ENCODE measurements at places on chromosomes 12 and 14.

- DNase-seq, result no peak
Measured at GRCh38 chr12:100715976-100716944, 78.3 kb upstream of the ANO4 start.

DNA sequence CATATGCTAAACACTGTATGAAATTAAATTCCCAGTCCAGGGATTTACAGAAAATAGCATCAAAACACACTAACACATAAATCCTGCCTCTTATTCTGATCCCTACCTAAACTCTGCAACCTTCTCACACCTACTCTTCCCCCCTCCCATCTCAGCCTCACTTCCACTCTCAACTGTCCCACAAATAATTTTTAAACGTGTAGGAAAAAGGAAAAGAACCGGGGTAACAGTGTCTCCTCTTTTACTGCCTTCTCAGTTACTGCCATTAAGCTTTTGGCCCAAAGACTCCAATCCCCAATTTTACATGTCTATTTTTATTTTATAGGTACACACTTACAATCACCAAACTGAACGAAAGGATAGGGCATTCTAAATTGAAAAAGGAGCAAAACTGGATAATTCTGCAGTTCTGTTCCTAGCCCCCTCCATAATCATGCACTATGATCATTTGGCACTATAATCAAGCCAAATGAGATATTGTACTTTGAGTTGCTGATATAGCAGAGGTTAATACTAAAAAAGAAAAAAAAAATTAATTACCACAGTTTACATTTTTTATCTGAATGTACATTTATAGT lies 2.9 kb downstream of the DUSP16 start:
- no peak for DNase-seq

GRCh38 chr12:74963304-74963703 lies 246.3 kb downstream of the KCNC2 start:
- no peak for DNase-seq

DNA sequence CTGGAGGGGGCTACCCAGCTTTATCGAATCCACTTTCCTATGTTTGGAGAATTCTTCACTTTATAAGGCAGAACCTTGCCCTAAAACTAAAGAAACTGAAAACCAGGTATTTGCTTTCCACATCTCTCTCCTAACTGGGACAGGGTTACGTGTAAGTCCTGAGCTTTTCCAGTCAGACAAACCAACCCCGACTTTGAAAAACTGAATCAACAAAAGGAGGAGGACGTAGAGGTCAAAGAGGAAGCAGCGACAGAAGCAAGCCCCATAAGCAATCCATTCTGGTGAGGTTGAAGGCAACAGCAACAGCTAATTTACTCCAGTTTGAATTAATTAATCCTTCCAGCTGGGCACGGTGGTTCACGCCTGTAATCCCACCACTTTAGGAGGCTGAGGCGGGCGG lies 47.2 kb downstream of the LRP6 start:
- no peak for DNase-seq

DNA sequence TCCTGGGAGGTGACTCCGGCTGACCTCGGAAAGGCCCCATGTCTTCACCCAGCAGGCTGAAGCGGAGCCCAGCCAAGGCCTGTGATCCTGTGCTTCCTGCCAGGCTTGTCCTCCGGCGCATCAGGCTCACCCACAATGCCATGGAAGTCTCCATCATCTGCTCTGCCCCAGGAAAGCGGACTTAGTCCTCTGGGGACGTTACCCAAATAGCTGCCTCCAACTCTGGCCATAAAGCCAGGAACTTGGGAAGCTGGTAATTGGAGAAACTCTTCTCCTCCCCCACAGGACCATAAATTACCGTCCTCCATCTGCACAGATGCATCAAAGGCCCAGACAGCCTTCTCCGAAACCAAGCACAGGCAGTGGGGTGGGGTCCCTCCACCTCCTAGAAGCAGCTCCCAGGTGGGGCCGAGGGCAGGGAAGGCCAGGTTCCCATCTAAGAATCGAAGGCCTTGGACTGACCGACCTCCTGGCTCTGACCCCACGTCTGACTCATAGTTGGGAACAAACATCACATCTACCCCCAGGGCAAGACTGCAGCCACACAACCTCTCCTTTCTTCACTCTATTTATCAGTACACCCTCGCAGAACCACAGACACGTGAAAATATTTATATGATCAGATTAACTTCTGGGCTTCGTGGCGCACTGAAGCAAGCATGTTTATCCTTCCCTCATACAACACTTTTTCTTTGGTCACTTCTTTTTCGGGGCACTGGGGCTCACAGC lies 56.4 kb downstream of the PITPNM2 start:
- DNase-seq, result no peak

- DNase-seq, result no peak
Measured at GRCh38 chr14:73375861-73376260, 82.5 kb downstream of the NUMB start.

- DNase-seq, result no peak
Measured at GRCh38 chr14:75299059-75299458, 20.4 kb downstream of the FOS start.

DNA sequence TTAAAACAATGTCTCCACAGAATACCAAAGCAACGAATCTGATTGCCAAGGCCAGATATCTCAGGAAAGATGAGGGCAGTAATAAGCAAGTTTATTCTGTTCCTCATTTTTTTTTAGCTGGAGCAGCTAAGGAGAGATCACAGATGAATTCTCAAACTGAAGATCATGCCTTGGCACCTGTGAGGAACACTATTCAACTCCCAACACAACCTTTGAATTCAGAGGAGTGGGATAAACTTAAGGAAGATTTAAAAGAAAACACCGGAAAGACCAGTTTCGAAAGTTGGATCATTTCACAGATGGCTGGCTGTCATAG lies 994 bp downstream of the PRORP start:
- DNase-seq, result no peak

GRCh38 chr14:102902086-102902485 lies 20.4 kb upstream of the AMN start:
- no peak for DNase-seq

DNA sequence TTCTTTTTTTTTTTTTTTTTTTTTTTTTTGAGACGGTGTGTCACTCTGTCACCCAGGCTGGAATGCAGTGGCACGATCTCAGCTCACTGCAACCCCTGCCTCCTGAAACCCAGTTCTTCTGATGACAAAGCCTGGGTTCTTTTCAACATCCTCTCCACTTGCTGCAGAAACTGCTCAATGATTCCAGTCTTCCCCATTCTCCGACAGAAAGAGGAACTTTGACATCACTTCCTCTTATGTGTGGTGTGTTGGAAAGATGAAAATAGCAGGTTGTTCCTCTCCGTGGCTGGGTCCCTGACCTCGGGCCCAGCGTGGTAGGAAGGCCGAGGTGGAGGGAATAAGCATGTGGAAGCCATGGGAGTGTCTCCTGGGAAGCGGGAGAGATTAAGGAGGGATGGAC lies 198.4 kb downstream of the PHETA1 start:
- no peak for DNase-seq

DNA sequence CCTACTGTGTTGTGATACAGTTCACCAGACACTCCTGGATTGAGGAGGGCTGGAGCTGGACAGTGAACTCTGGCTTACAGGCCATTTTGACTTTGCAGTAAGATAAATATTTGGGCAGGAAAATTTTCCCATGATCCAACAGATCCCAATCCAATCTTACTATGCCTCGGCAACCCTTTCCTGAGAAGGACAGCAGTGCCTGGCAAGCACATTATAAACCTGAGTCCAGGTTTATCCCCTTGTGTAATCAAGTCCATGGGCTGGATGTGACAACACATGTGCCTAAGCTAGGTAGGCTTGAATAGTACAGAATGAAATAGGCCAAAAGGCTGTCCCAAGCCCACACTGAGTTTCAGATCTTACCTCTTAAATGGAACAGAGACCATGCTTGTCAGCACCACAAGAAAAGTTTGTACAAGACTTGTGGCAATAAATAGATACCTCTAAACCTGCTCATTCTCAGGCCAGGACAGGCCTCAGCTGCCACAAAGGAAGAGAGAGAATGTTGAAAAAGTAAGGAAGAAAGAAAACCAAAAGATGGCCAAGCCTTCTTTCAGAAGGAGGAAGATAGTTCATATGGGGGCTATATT lies 34.9 kb downstream of the CREBL2 start:
- no peak for DNase-seq

GRCh38 chr14:72751276-72752033 lies 142.4 kb downstream of the DPF3 start:
- no peak for DNase-seq

DNA sequence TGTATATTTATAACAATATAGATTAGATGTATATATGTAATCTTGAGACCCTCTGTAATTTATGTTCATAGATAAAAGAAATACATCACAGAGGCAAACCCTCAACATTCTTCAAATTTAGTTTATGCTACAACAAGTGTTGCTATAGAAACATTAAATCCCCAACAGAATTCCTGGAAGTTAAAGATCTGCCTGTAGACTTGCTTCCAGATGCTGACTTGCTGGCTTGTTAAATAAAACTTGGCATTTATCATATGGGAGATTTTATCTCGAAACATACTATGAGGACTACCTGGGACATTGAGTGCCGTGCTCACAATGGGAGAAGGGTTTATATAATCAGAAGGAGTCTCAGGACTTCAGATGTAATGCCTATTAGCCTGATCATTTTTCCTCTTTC lies 136.3 kb upstream of the PLXNC1 start:
- DNase-seq, result no peak

GRCh38 chr12:95703986-95704385 lies 86.6 kb downstream of the NTN4 start:
- no peak for DNase-seq

- DNase-seq, result no peak
Measured at GRCh38 chr14:68266998-68267397, 447.4 kb downstream of the RAD51B start.

GRCh38 chr12:56590237-56590830 lies 39.8 kb downstream of the BAZ2A start:
- no peak for DNase-seq

DNA sequence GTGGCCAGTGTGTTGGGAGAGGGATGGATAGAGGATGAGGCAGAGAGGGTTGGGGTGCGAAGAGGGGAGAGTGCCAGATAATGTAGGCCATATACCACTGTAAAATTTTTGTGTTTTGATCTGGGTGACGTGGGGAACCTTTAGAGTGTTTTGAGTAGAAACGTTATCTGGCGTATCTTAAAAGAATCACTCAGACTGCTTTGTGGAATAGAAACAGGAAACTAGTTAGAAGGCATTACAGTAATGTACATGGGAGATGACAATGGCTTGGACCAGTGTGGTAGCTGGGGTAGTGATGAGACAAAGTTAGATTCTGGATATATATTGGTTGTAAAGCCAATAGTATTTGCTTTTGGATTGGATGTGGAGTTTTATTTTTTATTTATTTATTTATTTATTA lies 20.6 kb downstream of the ATF1 start:
- DNase-seq, result no peak

GRCh38 chr14:102497998-102498677 lies 11.4 kb downstream of the ANKRD9 start:
- DNase-seq, result no peak

DNA sequence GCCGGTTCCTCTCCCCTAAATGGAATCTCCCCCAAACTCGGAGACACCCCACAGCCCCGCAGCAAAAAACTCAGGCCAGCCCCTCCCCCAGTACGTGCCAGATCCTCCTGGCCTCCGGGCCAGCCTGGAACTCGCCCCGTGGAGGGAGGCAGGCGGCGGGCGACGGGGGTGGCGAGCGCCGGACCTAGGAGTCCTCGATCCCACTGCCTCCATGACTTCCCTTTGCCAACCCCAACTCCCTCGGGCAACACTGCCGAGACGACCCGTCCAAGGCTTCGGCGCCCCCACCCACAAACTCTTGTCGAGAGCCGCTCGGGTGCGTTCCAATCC lies 400 bp downstream of the ADCY6 start:
- no peak for DNase-seq

GRCh38 chr12:12726555-12727093 lies 9.5 kb downstream of the CDKN1B start:
- DNase-seq, result no peak

GRCh38 chr14:21215879-21216251 lies 53.4 kb downstream of the HNRNPC start:
- DNase-seq, result no peak

DNA sequence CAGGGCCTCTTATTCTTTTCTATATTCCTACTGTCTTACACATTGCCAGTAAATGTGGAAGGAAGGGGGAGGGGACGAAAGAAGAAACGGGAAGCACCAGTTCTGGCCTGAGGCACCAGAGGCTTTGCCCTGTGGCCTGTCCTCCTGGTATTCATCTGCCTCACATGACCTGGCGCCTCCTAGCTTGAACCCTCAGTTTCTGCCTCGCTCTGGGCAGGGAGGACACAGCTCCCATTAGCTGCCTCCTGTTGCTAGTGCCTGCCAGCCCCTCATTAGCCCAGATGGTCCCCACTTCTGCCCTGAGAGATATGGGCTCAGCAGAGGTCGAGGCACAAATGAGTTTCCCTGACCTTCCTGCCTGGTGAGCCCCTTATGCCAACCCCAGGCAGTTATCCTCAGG lies 3.0 kb upstream of the PLEKHG6 start:
- no peak for DNase-seq

DNA sequence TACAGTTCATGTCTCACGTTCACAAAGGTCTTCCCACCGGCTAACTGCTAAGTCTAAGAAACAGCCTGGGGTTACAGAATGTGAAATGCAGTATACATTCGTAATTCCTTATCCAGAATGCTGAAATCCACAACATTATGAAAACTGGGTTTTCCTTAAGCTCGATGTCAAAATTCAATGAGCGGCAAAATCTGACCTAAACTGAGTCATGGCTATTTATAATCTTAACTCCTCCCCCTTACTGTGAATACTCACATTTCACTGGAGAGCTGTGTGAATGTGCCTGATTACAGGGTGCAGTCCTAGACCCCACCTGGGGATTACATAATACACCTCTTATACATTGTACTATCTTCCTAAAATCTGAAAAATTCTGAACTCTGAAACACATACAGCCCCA lies 35.3 kb downstream of the STX2 start:
- DNase-seq, result no peak

GRCh38 chr12:120439646-120440247 lies 1.8 kb downstream of the COX6A1 start:
- DNase-seq, result peak; percentile 75

All from effector CD8-positive, alpha-beta T cell (primary cell).